T-helper 9 cell (primary cell): ENCODE measurements at places on chromosomes 7 and 10.

GRCh38 chr7:27254625-27255024, 12.0 kb downstream of the EVX1 start:
- no peak for DNase-seq

GRCh38 chr7:2527505-2528467, 8.2 kb downstream of the LFNG start:
- DNase-seq: no peak

- DNase-seq: no peak
These were observed 214.7 kb downstream of the EMX2 start for GRCh38 chr10:117757086-117757720.

GRCh38 chr7:77538281-77539212, 1.5 kb downstream of the PTPN12 start:
- DNase-seq: no peak

DNA sequence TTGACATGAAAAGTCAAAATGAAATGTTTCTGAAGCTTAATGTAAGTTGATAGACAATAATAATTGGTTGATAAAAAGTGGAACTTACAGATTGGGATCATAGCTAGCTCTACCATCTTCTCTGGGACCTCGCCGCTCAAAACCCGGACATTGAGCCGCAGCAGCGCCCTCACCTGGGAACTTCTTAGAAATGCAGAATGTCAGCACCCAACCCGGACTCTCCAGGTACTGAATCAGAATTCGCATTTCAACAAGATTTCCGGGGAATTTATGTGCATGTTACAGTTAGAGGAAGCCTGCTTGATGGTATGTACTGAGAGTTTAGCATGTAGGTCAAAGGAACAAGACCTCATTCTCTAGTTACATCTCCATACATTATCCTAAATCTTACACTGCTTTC, 36.7 kb upstream of the ABLIM1 start:
- DNase-seq: peak; percentile 9

DNA sequence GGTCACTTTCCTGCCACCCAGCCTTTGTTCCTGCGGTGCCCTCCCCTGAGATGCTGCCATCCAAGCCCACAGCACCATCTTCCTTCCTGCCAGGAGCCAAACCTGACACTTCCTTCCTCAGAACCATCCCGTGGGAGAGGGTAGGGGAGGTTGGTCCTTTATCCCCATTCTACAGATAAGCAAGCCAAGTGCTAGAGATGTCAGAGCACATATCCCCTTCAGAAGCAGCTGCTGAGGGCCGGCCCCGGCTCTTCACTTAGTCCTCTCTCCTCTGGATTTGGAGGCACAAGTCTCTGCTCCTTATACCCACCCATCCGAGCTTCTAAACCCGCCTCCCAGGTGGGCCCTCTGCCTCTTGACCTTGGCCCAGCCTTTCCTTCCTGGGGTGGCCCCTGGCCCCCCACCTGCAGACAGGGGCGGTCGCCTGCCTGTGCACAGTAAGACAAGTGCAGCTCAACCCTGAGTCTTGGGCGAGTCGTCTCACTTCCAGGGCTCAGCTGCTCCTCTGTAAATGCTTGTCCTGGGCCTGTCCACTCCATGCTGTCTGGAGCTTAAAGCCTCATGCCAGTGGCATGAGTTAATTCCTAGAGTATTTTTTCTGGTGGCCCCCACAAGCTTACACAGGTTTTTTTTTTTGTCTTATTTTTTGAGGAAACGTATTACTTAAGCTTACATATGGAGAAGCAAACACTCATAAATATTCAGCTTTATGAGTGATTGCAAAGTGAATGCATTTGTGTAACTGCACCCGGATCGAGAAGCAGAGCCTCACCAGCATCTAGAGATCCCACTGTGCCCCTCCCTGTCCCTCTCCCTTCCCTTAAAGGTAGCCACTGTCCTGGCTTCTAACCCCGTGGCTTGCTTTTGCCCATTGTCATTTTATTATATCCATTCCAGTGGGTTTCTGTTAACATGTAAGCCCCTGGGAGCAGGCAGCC, 125.1 kb downstream of the CDH23 start:
- no peak for DNase-seq

DNA sequence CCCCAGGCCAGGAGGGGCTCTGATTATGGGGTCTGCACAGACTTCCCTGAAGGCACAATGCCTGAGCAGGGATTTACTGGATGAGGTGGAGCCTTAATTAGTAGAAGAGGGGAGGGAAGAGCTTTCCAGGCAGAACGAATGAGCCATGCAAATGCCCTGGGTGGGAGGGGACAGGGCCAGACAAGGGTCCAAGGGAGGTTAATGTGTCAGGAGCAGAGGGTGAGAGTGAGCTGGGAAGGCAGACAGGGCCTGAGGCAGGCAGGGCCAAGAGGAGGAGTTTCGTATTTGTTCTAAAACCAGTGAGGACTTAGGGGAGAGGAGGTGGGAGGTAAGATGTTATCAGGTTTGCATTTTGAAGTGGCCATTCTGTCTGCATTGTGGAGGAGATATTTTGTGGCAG, 65.3 kb downstream of the NPY start:
- DNase-seq: no peak

GRCh38 chr10:5976512-5977470, 552 bp downstream of the IL15RA start:
- peak; percentile 18 for DNase-seq
